ENCODE measurements at places on chromosomes 3 and 15.

DNA sequence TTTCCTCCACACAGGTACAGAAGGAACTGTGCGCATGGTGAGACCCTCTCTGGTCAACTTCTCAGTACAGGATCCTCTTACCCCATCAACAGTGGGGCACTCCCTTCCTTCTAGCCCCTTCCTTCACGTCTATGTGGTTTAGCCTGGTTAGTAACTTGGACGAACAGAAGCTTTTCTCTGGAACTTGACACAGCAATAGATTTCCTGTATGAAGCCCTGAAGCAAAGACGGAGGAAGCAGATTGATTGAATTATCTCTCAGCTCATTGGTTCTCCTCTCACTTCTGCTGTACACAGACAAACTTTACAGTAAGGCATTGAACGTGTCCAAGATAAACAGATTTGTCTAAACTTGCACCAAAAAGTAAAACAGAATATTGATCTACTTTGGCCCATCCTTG lies at the start of gene CD200R1:
Gene CD200R1, minus strand, starts transcription at position 210 of the 400 bp plus-strand sequence. CDS start 246 bp downstream, outside the sequence.
- no peak for DNase-seq

DNA sequence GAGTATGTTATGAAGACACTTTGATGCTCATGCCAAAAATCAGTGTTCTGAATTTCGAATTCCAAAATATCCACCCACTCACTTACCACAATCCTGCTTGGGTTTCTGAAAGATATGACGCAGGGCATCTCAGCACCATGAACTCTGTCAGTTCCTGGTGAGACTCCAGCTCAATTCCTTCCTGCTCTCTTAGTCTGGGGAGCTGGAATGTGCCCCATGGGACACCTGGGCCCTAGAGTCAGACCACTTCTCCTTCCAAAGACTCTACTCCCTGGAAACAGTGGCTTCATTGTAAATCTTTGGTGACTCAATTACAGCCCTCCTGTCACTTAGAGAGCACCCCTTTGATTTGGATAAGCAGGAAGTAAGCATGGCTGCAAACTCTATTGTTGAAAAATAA lies 50.5 kb downstream of the CD86 start:
- no peak for DNase-seq

GRCh38 chr15:86115145-86115801 lies 35.6 kb downstream of the AGBL1 start:
- no peak for DNase-seq

DNA sequence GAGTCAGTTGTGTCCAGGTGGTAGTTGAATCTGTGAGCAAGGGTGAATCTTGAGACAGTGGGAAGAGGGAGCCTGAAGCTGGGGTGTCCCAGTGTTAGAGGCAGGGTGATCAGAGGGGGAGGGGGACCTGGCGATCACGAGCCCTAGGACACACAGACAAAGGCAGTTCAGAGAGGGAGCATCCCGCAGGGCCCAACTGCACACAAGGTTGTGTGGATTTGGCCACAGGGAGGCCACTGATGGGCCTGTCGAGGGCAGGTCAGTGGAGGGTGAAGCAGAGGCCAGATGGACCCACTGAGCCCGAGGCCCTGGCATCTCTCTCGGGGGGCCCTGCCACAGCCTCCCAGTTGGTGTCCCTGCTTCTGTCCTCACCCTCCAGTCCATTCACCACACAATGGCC lies 48.6 kb upstream of the SMAD6 start:
- no peak for DNase-seq

GRCh38 chr3:67540198-67540894 lies 114.1 kb downstream of the SUCLG2 start:
- DNase-seq, result no peak

DNA sequence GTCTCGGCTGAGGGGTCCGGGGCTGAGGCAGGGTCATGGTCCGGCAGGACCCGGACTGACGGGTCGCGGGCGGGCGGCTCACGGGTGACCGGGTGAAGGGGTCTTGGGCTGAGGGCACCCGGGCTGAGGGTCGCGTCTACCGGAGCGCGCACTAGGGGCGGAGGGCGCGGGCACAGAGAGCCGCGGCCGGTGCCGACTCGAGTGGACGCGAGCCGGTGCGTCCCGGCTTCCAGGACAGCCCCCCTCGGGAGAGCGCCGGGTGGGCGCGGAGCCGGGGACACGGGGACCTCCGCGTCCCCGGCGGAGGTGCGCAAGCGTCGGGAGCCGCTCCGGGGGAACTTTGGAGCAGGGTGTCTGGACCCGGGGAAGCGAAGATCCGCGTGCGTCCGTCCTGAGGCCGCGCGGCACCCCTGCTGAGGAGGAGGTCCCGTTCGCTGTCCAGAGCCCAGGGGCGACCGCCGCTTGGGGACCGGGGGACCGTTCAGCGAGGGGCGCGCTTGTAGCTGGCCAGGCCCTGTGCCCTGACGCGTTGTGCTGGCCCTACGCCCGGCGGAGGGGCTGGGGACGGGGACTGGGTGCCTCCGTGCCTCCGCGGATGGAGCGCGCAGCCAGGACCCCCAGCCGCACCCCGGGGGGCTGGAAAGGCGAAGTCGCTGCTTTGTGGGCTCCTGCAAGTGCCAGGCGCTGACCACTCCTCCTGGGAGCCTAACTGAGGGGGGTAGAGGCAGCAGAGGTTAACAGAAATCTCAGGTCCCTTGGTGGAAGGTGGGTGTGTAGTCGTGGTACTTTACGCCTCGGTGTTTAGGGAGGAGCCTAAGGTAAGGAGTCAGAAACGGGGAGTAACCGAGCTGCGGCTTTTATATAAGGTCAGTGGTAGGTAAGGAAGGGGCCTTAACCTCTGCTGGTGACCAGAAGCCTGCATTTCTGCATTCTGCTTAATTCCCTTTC lies at the start of gene PPARG:
Gene PPARG, plus strand, starts transcription at position 889 of the 948 bp plus-strand sequence. CDS start 90,642 bp downstream, outside the sequence.
- no peak for DNase-seq

DNA sequence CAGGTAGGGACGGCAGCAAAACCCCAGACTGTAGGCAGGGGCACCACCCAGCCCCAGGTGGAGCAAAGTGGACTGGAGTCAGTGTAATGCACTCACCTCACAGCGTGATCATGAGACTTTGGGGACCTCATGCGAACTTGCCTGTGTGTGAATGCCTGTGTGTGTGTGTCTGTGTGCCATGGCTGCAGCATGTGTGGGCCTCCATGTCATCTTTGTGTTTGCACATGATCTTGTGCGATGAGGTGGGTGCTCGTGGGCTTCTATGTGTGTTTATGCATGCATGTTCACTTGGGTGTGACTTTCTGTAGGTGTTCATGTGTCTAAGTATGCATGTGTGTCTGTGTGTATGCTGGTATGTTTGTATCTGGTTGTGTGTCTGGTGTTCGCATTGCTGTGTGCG lies 41.2 kb upstream of the ADPGK start:
- no peak for DNase-seq

- DNase-seq, result no peak
These were observed 241.9 kb downstream of the ALCAM start for GRCh38 chr3:105608623-105609022.

DNA sequence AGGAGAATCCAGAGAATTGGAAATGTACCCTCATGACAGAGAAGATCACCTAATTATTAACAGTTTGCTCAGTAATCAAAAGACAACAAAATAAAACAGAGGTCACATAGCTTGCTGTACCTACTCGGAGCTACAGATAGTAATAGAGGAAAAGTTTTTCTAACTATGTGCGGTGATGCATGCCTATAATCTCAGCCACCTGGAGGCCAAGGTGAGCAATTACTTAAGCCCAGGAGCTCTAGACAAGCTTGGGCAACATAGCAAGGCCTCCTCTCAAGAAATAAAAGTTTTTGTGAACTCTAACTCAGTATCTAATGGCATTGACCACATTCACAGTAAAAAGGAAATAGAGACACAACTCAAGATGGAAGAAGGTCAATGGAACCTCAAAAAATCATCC lies 243.6 kb downstream of the ATP8B4 start:
- DNase-seq, result no peak

- DNase-seq, result no peak
These were observed 202.7 kb upstream of the MLF1 start for GRCh38 chr3:158368271-158368670.

DNA sequence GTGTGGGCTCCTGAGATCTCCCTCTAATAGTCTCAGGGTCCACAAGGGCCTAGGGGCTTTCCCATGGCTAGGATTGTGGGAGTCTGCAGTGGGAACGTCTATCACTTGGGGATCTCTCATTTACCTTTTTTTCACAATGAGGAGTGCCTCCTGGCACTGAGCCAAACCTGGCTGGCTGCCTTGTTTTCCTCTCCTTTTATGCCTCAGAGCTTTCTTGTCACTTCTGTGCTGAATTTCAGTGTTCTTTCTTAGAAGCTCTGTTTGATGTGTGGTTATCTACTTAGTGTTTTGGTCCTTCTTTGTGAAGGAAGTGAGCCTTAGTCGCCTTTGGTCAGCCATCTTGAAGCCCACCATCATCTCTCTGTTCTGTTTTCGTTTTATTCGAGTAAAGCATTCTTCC lies 33.9 kb downstream of the DOCK3 start:
- DNase-seq, result no peak

DNA sequence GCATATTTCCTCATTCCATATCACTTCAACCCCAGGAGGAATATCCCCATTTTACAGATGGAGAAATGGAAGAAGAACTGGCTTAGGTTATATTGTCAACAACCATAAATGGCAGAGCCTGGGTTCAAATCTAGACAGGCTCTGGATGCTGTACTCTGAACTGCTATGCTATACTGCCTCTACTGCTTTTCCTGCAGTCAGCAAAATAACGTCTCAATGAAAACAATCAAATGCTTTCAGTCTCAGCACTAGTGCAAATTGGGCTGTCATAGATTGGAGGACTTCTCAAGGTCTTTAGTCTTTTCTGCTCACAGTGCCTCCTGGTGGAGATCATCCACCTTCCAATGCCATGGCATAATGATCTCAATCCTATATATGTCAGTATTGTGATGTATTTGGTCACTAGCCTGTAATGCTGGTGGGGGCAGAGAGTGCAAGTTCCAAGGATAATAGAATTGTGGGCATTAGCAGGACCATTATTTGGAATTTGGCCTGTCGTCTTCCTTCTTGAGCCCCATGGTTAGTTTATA lies 285.0 kb downstream of the CLSTN2 start:
- DNase-seq, result no peak

DNA sequence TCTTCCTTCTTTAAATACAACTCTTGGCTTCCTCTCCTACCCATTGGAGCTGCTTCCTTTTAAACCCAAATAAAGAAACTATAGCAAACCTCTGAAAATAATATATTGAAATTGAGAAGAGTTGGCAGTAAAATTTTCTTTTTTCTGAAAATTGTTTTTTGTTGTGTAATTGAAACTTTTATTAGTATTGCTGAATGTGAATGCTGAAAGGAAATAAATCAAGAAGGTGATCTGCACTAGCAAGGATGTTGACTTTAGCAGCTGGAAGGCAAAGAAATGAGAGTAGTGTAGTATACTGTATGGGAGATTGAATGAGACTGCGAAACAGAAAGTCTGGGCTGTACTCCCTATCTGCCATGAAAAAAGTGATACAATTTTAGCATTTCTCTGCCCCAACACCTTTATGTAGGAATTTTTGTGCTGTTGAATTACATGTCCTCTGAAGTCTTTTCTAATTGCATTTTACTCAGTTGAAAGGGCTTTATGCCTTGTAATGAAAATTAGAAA lies 166.3 kb downstream of the DOCK3 start:
- no peak for DNase-seq

Data from substantia nigra (tissue), 51 donors.